ENCODE measurements at places on chromosomes 5 and 9. TPM values are rescaled to one million over a fixed set of nuclear protein-coding genes. Genes with fewer than 3 reads are reported as not detected.

NTNG2 gene
- total RNA-seq = 0.43 TPM

CDH6 gene
- total RNA-seq = 5.1 TPM

PCDHGB4 gene
- total RNA-seq = 3.1 TPM

TTC39B gene
- 5.7 TPM for total RNA-seq

ATP6V0E1 gene
- total RNA-seq = 452 TPM

GHR gene
- 1.8 TPM for total RNA-seq

Data from HFFc6 (cell line).